Ovary (tissue), 10 donors: ENCODE measurements at places on chromosomes 5 and 9.

DNA sequence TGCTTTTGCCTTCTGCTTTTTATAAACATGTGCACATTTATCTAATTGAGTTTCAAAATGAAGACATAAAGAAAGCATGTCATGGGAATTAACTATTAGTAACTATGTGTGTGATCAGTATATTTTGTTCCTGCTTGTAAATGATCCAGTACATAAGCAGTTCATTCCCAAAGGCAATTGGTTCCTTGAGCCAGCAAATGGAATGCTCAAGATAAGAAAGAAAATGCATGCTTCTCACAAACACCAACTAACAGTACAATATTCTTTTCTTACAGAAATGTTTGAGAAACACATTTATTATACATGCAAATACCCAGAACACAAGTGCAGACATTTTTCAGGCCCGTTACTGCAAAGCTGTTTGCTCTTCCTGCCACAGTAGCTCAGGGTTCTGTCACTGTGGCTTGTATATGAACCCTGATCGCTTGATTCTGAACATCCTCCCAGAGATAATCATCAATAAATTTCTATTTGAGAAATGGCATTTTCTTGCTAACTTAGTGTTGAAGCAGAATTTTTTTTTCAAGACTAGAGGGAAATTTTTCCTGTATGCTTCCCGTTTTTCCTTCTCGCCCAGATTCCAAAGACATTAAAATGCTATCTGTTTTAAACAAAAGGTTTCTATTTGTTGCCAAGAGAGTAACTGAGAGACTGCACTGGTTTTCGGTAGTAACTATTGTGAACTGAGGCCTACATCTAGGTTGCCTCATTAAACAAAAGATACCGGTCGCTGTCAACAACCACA, 1.9 kb downstream of the GNAQ start:
- DNase-seq: no peak

GRCh38 chr9:110029956-110030480, 177.9 kb downstream of the C9orf152 start:
- DNase-seq: no peak

DNA sequence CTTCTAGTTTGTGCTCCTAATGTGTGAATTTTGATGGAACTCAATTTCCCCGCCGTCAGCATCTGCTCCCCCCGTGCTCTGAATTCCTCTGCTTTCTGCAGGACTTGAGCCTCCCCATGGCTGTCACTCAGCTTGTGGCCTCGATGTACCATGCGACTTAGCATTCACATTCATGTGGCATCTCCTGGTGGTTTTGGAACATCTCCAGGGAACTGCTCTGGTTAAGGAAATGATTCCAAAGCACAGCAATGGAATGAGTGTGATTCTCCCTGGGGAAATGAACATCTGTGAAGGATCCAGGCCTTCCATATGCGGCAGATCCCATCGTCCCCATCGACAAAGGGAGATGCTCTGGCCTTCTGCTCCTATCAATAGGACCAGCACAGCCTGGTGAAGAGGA, 119.0 kb downstream of the ENTREP1 start:
- no peak for DNase-seq

DNA sequence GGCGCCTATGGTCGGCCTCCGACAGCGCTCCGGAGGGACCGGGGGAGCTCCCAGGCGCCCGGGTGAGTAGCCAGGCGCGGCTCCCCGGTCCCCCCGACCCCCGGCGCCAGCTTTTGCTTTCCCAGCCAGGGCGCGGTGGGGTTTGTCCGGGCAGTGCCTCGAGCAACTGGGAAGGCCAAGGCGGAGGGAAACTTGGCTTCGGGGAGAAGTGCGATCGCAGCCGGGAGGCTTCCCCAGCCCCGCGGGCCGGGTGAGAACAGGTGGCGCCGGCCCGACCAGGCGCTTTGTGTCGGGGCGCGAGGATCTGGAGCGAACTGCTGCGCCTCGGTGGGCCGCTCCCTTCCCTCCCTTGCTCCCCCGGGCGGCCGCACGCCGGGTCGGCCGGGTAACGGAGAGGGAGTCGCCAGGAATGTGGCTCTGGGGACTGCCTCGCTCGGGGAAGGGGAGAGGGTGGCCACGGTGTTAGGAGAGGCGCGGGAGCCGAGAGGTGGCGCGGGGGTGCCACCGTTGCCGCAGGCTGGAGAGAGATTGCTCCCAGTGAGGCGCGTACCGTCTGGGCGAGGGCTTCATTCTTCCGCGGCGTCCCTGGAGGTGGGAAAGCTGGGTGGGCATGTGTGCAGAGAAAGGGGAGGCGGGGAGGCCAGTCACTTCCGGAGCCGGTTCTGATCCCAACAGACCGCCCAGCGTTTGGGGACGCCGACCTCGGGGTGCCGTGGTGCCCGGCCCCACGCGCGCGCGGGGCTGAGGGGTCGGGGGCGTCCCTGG, 561 bp downstream of the DAPK1 start:
- DNase-seq: peak; percentile 74

DNA sequence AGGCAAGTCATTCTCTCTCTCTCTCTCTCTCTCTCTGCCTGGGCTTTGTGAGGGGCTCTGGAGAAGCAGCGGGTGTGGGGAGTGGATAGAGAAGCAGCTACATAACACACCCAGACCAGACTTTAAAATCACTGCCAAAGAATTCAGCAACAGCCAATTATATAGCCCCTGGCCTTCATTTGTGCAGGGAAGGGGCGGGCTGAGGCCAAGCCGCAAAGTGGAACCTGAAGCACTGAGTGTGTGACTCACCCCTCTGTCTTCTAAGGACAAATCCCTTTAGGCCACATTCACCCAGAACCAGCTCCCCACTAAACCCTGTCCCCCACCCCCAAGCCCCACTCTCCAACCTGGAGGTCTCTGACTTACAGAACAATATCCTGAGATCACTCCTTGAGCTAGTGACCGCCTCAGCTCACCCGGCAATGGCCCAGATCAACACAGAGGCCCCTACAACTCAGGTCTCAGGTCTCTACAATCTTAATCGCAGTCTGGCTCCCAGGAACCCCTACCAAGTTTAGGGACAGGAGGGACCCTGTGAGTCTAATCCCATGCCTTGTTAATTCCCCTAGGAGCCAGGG, 6.0 kb downstream of the B4GALT1 start:
- DNase-seq: peak; percentile 74

GRCh38 chr5:146726891-146727290, 151.7 kb downstream of the PPP2R2B start:
- no peak for DNase-seq

GRCh38 chr9:22084336-22085035, 75.4 kb upstream of the CDKN2B start:
- no peak for DNase-seq

- no peak for DNase-seq
Observed at GRCh38 chr5:137192293-137192743, 306.8 kb downstream of the SPOCK1 start.

DNA sequence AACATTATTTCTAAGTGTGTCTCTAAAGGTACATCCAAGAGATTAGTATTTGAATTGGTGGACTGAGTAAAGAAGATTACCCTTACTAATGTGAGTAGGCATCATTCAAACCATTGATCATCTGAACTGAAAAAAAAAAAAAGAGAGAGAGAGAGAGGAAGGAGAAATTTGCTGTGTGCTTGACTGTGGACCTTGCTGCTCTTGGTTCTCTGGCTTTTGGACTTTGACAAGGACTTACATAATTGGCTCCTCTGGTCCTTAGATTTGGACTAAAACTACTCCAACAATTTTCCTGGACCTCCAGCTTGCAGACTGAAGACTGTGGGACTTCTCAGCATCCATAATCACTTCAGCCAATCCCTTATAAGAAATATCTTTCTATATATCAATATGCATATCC, 1091.9 kb upstream of the EDIL3 start:
- DNase-seq: no peak

GRCh38 chr9:132651259-132651658, 18.5 kb downstream of the DDX31 start:
- DNase-seq: no peak

DNA sequence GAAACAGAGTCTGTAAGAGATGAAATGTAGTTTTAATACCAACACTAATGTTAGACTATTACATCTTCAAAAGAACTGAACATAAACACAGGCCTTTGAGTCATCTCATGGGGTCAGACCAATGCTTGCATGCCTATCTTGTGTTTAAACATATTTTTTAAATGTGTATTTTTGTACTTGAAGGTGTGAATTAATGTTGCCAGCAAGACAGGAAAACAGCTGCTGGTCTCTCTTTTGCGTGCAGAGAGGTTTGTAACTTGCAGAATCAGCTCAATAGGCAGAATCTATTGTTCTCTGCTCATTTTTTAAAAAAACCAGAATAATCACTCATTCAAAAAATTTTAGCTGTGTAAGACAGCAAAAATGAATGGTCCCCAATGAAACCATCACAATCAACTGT, 180.2 kb downstream of the ALDH1A1 start:
- DNase-seq: no peak

DNA sequence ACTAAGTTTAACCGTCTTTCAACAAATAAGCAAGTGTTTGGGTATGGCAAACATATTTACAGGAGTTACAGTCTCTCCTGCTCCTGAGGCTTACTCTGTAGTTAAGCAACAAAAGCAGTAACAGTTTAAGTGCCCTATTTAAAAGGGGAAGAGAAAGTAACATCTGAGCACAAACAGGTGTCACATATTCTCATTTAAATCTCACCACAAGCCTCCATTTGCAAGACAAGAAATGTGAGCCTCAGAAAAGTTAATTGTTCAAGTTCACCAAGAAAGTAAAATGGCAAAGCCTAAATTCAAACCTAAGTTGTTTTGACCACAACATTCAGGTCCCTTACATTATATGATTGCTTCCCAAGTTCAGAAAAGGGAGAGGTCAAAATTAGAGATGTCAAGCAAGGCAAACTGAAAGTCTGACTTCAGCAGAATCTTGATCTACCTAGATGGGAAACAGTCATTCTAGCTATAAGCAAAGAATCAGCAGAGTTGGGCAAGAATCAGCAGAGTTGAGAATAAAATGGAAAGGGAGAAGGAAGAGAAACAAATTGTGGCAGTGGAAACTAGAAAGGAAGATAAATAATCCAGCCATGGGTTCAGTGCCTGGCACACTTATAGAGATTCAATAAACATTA, 93.4 kb downstream of the STRBP start:
- no peak for DNase-seq

DNA sequence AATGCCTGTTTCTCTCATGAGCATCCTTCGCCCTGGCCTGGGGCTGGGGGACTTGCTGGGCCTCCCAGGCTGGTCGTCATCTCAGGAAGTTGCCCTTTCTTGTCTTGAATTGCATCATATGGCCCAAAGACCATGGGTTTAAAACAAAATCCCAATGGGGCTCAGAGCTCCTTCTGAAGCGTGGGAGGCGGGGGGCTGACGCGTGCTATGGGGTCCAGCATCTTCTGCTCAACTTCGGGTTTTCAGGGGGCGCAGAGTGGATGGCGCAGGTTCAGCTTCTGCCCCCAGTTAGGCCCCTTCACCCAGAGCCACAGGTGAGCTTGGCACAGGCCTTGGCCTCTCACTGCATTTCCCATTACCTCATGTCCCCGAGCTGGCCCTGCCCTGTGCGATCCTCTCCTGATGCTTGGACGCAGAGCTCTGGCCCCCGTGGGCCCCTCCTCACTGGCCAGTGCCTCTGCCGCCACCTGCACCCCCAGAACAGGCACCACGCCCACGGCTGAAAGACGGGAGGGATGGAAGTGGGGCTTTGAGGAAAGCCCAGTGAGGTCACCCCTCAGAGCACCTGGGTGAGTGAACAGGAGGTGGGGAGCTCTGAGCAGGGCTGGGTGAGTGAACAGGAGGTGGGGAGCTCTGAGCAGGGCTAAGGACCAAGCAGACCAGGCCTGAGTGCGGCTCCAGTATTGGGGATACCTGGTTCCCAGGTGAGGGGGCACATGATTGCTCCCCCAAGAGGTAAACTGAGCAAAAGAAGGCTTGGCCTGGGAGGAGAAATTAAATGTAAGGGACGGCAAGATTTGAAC, 56.0 kb downstream of the TRIP13 start:
- no peak for DNase-seq
